Fibroblast of lung (primary cell): ENCODE measurements at places on chromosomes 4 and X. TPM values are rescaled to one million over a fixed set of nuclear protein-coding genes. Genes with fewer than 3 reads are reported as not detected.

The SPATA18 gene
- 17.7 and 20.5 TPM in 2 replicates for total RNA-seq

The DLG3 gene
- 20.0 and 24.6 TPM in 2 replicates for total RNA-seq

The PRPS2 gene
- 25.3 and 44.2 TPM in 2 replicates for total RNA-seq

The CYTL1 gene
- 0.17 TPM in 1 of 2 replicates, not detected in the other for total RNA-seq

The MID1IP1 gene
- total RNA-seq = 96.3 and 132 TPM in 2 replicates

The FAAH2 gene
- total RNA-seq = under 0.01 and 0.33 TPM in 2 replicates

The SPANXN1 gene
- total RNA-seq = not detected in 2 replicates

The ADAM29 gene
- total RNA-seq = not detected in 2 replicates

The NAP1L3 gene
- 1.3 and 5.0 TPM in 2 replicates for total RNA-seq

The MMRN1 gene
- total RNA-seq = under 0.01 TPM in 2 replicates

The MAGEA4 gene
- not detected in 2 replicates for total RNA-seq

The IL2 gene
- total RNA-seq = not detected in 2 replicates

The SH2D1A gene
- total RNA-seq = not detected in 2 replicates

The RHOXF1 gene
- total RNA-seq = not detected in 2 replicates

The GAGE12G gene
- not detected in 2 replicates for total RNA-seq

The ERAS gene
- total RNA-seq = not detected in 2 replicates

The PCDH10 gene
- total RNA-seq = 0.26 and 0.66 TPM in 2 replicates

The ZNF630 gene
- total RNA-seq = 2.1 and 4.3 TPM in 2 replicates

The TCEAL7 gene
- total RNA-seq = 32.5 and 52.6 TPM in 2 replicates

The SEC24D gene
- total RNA-seq = 47.8 and 64.6 TPM in 2 replicates

The TMEM150C gene
- total RNA-seq = 0.77 and 1.2 TPM in 2 replicates

The TEC gene
- 1.5 and 5.3 TPM in 2 replicates for total RNA-seq

The USP27X gene
- 2.3 and 3.0 TPM in 2 replicates for total RNA-seq

The BEND2 gene
- total RNA-seq = not detected in 2 replicates

The C4orf36 gene
- 2.8 and 6.3 TPM in 2 replicates for total RNA-seq

The RAB41 gene
- total RNA-seq = not detected in 2 replicates

The TMEM271 gene
- not detected in 2 replicates for total RNA-seq

The HAND2 gene
- total RNA-seq = under 0.01 TPM in 2 replicates

The XG gene
- total RNA-seq = 1.3 and 4.1 TPM in 2 replicates

The MTTP gene
- total RNA-seq = 0.26 and 0.83 TPM in 2 replicates

The MGAT4D gene
- not detected in 2 replicates for total RNA-seq

The SPANXB1 gene
- total RNA-seq = not detected in 2 replicates

The PRSS12 gene
- 27.5 and 59.9 TPM in 2 replicates for total RNA-seq

The DNASE1L1 gene
- 13.9 and 38.5 TPM in 2 replicates for total RNA-seq
